Esophagus muscularis mucosa (tissue), 4 donors: ENCODE measurements at places on chromosomes 7 and 10. TPM values are rescaled to one million over a fixed set of nuclear protein-coding genes. Genes with fewer than 3 reads are reported as not detected.

DNA sequence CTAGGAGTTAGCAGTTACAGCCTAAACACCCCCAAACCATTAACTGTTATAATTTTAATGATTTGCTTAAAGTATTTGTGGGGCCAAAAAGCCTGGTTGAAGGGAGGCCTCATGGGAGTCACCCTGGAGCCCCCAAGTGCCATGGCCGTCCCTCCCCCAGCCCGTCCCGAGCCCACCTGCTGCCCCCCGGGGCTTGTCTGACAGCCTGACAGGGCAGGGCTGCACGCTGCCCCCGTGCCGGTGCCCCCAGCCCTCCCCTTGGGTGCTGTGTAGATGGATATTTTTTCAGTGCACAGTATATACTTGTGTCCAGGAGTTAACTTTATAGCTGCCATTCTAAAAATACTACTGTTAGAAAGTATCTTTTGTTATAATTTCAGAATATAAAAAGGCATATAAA lies 108.4 kb downstream of the CYTH3 start:
- DNase-seq = no peak

DNA sequence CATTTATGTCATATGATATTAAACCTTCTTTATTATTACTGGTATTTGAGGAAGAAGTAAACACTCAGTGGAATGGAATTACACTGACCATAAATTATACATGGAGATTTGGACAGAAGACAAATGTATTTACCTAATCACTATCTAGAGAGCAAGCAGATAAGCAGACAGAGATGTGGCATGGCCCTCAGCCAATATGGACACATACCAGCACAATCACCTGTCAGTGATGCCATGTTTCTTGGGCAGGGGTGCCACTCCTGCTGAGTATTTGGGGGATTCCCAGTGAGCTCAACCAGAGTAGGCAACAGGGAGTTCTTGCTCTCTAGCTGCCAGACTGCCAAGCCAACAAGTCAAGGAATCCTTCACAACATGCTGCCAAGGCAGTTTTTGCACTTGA lies 866.3 kb upstream of the LRRN3 start:
- no peak for DNase-seq

- DNase-seq = no peak
Observed at GRCh38 chr7:17532861-17533404, 234.5 kb downstream of the AHR start.

- no peak for DNase-seq
Observed at GRCh38 chr10:74967911-74968666, 141.7 kb downstream of the KAT6B start.

DNA sequence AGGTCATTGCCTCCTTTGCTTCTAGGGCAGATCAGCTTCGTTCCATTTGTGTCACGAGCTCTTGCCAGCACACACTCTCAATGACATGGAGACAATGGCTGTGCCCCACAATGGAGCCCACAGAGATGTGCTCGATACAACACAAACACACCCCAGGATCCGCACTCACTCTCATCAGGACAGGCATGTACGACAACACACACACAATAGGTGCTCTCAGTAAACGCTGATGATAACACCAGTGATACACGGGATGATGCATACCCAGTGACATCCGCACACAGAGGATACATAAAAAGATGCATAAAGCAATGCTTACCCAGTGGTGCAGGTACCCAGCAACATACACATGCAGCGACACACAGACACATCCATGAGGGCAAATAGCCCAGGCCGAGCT lies 61.2 kb upstream of the LBX1 start:
- no peak for DNase-seq

- peak; percentile 53 for DNase-seq
Observed at GRCh38 chr7:134900166-134900982, 85.9 kb upstream of the AGBL3 start.

GRCh38 chr10:118939211-118940007 lies 90.1 kb upstream of the NANOS1 start:
- DNase-seq = no peak

DNA sequence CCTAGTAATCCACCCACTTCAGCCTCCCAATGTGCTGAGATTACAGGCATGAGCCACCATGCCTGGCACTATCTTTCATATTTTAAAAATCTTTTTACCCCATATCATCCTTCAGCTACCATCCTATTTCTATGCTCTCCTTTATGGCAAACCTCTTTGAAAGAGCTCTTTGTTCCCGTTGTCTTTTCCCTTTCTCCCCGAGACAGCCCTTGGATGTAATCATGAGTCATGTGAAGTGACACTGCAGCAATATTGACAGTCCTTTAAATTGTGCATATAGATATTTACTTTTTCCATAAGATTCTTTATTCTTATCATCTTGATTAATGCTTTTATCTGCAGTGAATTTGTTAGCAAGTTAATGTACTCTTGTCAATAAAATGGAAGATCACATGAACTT lies 286.6 kb downstream of the ANKRD7 start:
- DNase-seq = no peak

- peak; percentile 92 for DNase-seq
Observed at GRCh38 chr10:79374312-79375191, 27.3 kb downstream of the PPIF start.

DNA sequence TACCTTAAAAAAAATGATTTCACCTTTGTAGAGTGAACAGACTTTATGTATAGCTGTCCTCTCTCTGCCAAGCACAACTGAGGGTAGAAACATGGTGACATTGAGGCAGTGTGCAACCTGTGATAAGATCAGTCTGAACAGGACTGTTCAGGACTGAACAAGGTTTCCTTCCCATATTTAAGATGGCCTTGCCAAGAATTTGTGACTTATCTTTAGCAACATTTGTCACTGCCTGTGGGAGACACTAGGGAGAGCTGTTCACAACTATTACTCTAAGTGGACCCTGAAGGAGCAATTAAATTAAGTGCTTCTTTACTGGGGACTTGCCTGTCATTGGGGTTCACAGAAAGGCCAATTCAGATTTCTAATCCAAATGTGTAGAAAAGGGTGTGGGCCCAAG lies 6.7 kb downstream of the OR13A1 start:
- no peak for DNase-seq

DNA sequence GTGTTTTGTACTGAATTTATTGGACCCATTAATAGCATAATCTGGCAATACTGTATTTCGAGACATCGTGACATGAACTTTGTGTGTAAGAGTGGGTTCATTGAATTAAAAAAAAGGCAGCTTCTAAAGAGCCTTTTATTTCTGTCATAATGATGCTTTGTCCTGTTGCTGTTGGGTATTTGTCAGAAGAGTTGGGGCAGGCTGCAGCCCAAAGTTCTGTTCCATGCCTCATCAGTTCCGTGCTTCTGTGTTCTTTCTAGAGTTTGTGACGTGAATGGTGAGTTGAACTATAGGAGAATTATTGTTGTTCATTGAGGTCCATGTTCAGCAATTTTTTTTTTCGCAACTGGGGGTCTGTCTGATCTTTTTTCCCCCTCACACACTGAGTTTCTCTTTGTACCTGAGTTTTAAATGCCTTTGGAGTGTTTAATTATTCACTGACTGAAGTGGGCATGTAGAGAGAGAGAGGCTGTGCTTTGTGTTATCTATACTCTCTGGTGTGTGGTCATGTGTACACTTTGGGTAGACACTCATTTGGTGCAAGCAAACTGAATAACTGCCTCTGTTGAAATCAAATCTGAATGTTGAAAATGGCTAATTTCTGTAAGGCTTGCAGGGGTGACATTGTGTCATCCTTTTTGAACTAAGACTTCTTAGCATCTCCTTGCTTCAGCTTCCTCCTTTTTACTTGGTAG lies 69.8 kb downstream of the ADD3 start:
- no peak for DNase-seq

DNA sequence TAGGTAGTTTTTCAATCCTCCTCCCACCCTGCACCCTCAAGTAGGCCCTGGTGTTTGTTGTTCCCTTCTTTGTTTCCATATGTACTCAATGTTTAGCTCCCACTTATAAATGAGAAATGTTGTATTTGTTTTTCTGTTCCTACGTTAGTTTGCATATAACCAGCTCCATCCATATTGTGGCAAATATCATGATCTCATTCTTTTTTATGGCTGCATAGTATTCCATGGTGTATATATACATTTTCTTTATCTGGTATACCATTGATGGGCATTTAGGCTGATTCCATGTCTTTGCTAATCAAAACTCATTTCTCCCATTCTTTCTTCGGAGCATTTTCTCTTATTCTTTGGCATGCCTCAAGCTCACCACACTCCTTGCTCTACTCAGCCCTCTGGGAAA lies 789.6 kb upstream of the KCND2 start:
- no peak for DNase-seq

MYH16 gene
- total RNA-seq = not detected

STEAP1 gene
- 9.0 TPM for total RNA-seq

WDR86 gene
- 5.4 TPM for total RNA-seq
